Stimulated activated CD4-positive, alpha-beta T cell treated with anti-CD3 and anti-CD28 coated beads, TNF-alpha, amount 100 ng/mL, for 4 hours (primary cell): ENCODE measurements at places on chromosomes 2 and 18.

DNA sequence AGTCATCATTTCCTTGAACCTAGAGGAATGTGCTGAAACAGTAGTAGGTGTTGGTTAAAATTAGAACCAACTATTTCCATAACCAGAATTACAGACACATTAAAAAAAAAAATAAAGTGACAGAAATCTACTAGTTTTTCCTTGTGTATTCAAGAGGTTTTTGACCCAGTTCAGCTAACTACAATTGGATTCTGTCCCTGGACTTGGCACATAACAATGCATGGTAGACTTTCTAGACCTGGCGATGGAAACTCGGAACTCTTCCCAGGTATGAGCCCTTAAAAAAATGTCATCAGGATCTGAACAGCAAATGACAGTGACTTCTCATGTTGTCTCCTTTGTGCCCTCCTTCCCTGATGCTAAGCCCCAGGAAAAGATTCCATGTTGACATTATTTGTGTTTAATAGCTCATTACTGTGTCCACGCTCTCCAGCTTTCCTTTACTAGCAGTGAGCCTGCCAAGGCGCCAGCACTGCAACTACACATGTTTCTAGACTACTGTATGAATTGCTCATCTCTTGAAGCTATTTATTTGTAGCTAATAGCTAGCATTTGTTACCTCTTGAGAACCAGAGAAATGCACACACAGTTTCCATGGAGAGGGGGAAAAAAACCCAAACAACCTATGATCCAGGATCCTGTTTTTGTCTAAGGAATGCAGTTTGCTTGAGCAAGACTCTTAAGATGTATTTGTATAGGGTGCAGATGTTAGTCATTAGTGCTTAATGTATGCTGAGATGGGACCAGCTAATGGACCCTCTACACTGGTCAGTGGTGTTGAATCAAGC lies 148.5 kb downstream of the FMNL2 start:
- DNase-seq: no peak

DNA sequence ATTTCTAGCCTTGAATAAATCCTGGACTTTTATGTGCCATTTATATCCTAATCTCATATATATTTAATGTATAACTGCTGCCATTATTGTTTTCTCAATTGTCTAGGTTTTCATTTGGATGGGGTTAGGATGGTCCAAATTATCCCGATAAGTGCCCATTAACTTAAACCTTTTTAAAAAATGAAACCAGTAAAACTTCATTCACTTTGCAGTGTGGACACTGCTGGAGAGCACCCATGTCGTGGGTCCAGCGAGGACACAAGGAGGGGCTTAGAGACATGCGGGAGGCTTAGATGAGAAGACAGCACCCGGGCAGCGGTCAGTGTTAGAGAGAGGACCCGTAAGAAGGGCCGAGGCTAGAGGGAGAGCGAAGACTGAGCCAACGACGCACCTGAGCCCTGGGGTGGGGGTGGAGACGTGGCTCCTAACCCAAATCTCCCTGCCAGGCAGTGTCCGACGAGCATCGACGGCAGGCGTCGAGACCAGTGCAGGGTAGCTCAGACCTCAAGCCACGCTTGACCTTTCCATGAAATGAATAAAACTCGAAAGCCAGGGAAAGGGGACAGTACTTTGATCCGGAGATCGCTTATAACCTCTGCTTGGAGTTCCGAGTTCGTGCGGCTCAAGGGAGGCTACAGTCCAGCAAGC lies 9.0 kb upstream of the EN1 start:
- DNase-seq: no peak

- DNase-seq: no peak
Measured at GRCh38 chr18:67232991-67233390, 283.5 kb downstream of the DSEL start.

DNA sequence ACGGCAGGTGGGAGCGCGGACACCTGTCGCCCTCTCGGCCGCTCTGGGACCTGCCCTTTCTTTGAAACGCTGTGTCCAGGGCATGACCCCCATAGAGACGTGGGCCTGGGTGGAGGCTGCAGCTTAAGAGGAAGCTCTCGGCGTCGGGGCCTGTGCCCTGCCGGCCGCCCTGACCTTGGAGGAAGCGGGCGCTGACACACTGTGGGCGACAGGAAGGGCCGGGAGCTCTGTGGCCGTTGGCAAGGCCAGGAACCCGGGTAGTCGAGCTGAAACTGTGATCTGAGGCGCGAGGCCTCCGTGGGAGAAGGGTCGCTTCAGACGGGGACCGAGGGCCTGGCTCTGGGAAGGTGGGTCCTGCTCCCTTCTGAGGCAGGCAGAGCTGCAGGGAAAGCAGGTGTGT lies 28.2 kb downstream of the KCNG2 start:
- DNase-seq: no peak

DNA sequence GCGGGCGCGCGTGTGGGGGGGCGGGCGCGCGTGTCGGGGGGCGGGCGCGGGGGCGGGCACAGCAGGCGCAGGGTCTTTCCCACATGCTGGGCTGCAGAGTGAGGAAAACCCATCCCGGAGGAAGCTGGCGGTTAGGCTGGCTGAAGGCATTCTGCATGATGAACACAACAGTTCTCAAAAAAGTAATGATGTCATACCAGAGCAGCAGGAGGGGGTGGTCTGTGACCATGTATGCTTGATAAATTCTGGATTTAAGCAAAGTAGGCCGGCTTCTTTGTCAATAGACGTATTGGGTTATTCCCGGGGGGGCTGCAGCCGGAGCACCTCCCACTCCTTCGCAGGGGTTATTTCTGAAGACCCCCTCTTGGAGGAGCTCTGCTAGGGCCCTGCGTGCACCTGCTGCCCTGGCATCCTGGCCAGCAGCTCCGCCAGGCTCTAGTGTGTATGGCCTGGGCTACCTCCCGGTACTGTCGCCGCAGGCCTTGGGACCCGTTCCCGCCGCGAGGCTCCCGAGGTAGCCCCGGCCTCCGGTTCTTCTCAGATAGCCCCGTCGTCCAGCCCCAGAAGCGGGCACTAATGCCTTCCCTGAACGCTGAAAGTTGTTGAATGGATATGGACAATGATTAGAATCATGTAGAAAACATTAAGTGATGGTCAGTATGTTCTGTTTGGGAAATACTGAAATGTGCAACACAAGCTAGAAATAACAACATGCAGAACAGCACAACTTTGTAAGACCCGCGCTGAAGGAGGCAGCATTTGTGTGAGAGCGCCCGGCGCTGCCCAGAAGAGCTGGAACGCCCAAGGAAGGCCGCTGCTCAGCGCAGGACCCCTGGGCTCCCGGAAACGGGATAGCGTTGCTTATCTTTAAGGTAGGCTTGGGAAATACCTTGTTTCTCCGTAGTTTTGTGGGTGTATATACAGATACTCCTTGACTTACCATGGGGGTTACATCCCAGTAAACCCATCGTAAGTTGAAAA lies 101.4 kb upstream of the RAB6C start:
- DNase-seq: no peak

DNA sequence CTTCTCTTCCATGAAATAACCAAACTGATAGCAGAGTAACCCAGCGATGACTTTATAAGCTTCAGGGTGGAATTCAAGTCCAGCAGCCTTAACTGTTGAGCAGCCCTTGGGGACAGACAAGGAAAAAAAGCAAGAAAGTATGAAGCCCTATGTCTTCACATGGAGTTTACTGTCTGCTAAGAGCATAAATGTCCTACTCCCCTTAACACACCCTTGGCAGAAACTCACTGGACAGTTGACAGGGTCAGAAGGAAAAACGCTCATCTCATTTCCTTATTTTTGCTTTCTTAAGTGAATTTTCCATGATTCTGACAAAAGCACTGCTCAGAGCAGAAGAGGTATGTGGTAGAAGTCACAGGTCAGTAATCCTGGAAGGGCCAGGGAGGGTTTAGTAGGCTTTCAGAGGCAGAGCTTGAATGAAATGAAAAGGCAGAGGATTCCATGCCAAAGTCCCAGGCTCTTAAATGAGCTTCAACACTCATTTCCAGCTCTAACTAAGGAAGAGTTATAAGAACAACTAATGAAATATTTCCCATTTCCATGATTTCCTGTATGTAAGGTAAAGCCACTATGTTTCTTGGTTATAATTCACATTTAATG lies 683.3 kb upstream of the KLHL29 start:
- no peak for DNase-seq

- DNase-seq: no peak
Measured at GRCh38 chr18:23438046-23438377, 15.1 kb upstream of the RIOK3 start.
